ENCODE measurements at places on chromosomes 3 and 15. TPM values are rescaled to one million over a fixed set of nuclear protein-coding genes. Genes with fewer than 3 reads are reported as not detected.

BOC gene
- 41.4 TPM for total RNA-seq

- peaks cover 17% of the 10 kb centered on the region for H3K4me1 ChIP-seq
- no peaks in the 10 kb centered on the region for H3K36me3 ChIP-seq
- H3K4me3 ChIP-seq = no peak overlapping the region
- H3K27ac ChIP-seq = no peak overlapping the region
These were observed 3.4 kb downstream of the RNU6-1 start for GRCh38 chr15:67836477-67836876.

DNA sequence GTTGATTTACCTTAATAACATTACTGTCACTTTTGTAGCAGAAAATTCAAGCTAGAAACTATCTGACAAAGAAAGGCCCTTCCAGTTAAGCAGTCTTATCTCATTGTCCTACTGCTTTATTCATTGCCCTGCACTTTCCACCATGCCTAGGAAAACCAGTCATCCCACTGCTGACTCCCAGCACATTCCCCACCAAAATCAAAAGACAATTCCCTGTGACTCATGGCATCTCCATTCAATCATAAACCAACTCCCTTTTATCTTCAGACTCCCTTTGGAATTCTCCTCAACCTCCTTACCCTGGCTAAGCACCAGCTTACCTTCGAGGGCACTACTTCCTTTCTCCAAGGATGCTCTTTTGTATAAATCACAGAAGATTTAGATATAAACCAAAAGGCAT, 184.3 kb downstream of the PLCH1 start:
- H3K36me3 ChIP-seq = no peaks in the 10 kb centered on the region
- DNase-seq = no peak
- no peaks in the 10 kb centered on the region for H3K4me1 ChIP-seq

- H3K27ac ChIP-seq = no peak overlapping the region
- no peak overlapping the region for H3K4me3 ChIP-seq
- no peaks in the 10 kb centered on the region for H3K36me3 ChIP-seq
- H3K27me3 ChIP-seq = no peaks in the 10 kb centered on the region
- DNase-seq = no peak
- no peaks in the 10 kb centered on the region for H3K4me1 ChIP-seq
These were observed 374.7 kb upstream of the RARB start for GRCh38 chr3:25053360-25053759.

- no peaks in the 10 kb centered on the region for H3K36me3 ChIP-seq
- peak overlapping the region; percentile 69 for H3K27ac ChIP-seq
- DNase-seq = peak; percentile 12
- H3K4me1 ChIP-seq = no peaks in the 10 kb centered on the region
These were observed 613.4 kb downstream of the MCTP2 start for GRCh38 chr15:94844538-94845389.

- H3K4me1 ChIP-seq = peaks cover 18% of the 10 kb centered on the region
- no peaks in the 10 kb centered on the region for H3K27me3 ChIP-seq
These were observed 405 bp downstream of the NPRL2 start for GRCh38 chr3:50350213-50350526.

DNA sequence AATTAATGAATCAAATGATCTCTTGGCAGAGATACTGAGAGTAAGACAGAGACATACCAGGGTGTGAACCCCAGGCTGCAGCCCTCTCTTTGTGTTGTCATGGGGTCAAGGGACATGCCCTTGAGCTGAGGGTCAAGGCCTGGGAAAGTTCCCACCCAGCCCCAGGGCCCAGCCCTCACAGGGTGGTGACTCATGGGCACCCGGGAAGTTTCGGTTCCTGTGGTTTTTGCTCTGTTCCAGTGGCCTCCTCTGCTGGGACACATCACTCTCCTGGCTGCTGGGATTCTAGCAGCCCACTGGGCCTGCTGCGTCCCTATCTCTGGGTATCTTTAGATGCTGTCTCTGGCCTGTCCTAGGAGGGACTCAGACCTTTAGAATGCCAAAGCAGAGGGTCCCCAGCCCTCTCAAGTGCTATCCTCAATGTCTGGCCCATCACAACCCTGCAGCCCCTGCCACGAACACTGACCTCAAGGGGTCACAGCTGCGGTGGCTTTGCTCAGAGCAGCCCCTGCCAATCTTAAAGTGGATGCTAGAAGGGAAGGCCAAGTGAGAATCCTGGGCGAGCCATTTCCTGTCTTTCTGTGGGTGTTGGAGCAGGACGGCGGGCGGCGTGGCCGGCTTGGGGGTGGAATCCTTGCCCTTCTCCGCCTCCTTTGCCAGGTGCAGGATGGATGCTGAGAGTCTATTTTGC, 148.4 kb upstream of the TLE3 start:
- H3K4me1 ChIP-seq = no peaks in the 10 kb centered on the region

DNA sequence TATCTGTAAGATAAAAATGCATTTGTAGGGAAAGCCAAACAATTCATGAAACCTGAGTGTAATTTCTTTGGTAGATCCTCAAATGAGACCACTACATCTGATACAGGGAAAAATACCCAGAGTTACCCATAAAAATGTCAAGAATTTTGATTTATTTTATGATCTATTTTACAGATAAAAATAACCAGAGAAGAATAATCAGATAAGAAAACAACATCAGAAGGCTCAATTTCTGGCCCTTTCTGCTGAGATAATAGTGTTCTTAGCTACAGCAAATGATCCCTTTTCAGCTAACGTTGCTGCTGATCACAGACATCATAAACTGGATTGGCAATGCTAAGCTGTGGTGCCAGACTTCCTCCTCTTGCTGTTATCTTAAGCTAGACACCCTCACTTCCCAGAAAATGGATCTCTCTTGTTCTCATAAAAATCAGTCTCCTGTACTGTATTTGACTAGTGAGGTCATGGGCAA, 21.3 kb upstream of the TMEM108 start:
- DNase-seq = no peak
- H3K27ac ChIP-seq = no peak overlapping the region
- H3K4me3 ChIP-seq = no peak overlapping the region
- no peaks in the 10 kb centered on the region for H3K36me3 ChIP-seq
- H3K27me3 ChIP-seq = peaks cover 2% of the 10 kb centered on the region

ARPIN gene
- total RNA-seq = 39.5 TPM

GRCh38 chr3:84304214-84304613, 654.6 kb upstream of the CADM2 start:
- no peak for DNase-seq
- H3K36me3 ChIP-seq = no peaks in the 10 kb centered on the region
- no peaks in the 10 kb centered on the region for H3K27me3 ChIP-seq

DNA sequence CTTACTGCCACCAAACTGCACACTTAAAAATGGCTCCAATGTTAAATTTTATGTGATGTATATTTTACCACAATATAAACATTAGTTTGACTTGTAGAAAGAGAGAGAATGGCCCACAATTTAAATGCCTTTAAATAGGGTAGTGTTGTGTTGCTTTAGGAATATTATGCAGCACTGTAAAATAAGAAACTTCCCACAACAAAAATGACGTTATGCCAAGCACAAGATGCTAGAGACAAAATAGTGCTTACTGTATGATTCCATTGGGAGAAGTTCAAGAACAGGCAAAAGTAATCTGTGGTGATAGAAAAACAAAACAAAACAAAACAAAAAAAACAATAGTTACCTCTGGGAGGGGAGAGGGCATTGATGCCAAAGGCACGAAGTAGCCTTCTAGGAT, 91.3 kb downstream of the MEGF11 start:
- H3K4me3 ChIP-seq = no peak overlapping the region
- H3K27ac ChIP-seq = no peak overlapping the region
- no peak for DNase-seq
- no peaks in the 10 kb centered on the region for H3K36me3 ChIP-seq
- H3K4me1 ChIP-seq = no peaks in the 10 kb centered on the region

CCR2 gene
- 6.5 TPM for total RNA-seq

- H3K4me1 ChIP-seq = no peaks in the 10 kb centered on the region
- no peak overlapping the region for H3K4me3 ChIP-seq
These were observed 38.4 kb downstream of the ABTB1 start for GRCh38 chr3:127711021-127711695.

GRCh38 chr15:58865425-58865880, 68.0 kb downstream of the SLTM start:
- no peaks in the 10 kb centered on the region for H3K4me1 ChIP-seq
- no peak overlapping the region for H3K27ac ChIP-seq
- H3K4me3 ChIP-seq = peak overlapping the region; percentile 18
- DNase-seq = peak; percentile 2
- no peaks in the 10 kb centered on the region for H3K27me3 ChIP-seq

CCDC9B gene
- 29.7 TPM for total RNA-seq

Data from prostate gland (tissue), 2 donors.